ENCODE measurements at places on chromosomes 6 and 20. TPM values are rescaled to one million over a fixed set of nuclear protein-coding genes. Genes with fewer than 3 reads are reported as not detected.

DNA sequence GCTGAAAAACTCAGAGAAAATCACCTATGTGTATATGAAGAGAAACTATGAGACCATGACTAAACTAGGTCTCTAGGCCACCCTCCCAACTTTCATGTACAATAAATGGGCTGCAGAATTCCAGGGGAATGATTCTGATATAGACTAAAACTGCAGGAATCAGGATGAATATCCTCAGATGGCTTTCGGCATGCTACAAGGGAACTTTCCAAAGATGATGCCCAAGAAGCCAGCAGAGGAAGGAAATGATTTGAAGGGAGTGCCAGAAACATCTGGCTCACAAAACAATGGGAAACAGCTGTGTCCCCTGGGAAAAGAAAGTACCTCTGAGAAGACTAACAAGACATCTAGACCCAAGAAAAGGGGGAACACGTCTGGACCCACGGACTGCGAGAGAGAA is 41.1 kb downstream of the PLN start:
- H3K36me3 ChIP-seq: no peaks in the 10 kb centered on the region
- H3K4me1 ChIP-seq: peaks cover 73% of the 10 kb centered on the region
- no peak overlapping the region for H3K27ac ChIP-seq
- DNase-seq: no peak
- no peaks in the 10 kb centered on the region for H3K27me3 ChIP-seq
- H3K4me3 ChIP-seq: no peak overlapping the region

The OCSTAMP gene
- not detected for polyA plus RNA-seq

DNA sequence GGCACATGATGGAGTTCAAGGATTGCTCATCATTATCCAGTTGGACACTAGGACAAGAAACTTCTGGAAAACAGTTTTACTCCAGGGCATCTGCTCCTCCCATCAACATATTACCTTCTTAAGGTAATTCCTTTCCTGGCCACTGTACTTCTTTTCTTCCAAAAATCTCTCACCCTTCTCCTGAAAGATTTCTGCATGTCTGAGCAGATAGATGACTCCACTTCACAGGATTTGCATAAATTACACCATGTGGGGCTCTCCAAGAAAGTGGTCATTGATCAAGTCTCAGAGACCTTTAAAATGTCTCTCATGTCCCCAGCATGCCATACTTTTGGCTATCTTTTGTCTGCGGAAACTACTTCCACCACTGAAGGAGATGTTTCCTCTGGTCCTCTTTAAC is 103.2 kb upstream of the TNFAIP3 start:
- no peak overlapping the region for H3K27ac ChIP-seq
- H3K36me3 ChIP-seq: no peaks in the 10 kb centered on the region
- H3K4me3 ChIP-seq: no peak overlapping the region
- no peaks in the 10 kb centered on the region for H3K27me3 ChIP-seq

- H3K4me1 ChIP-seq: no peaks in the 10 kb centered on the region
- no peak for DNase-seq
Observed at GRCh38 chr6:18242062-18242851, 22.1 kb downstream of the DEK start.

DNA sequence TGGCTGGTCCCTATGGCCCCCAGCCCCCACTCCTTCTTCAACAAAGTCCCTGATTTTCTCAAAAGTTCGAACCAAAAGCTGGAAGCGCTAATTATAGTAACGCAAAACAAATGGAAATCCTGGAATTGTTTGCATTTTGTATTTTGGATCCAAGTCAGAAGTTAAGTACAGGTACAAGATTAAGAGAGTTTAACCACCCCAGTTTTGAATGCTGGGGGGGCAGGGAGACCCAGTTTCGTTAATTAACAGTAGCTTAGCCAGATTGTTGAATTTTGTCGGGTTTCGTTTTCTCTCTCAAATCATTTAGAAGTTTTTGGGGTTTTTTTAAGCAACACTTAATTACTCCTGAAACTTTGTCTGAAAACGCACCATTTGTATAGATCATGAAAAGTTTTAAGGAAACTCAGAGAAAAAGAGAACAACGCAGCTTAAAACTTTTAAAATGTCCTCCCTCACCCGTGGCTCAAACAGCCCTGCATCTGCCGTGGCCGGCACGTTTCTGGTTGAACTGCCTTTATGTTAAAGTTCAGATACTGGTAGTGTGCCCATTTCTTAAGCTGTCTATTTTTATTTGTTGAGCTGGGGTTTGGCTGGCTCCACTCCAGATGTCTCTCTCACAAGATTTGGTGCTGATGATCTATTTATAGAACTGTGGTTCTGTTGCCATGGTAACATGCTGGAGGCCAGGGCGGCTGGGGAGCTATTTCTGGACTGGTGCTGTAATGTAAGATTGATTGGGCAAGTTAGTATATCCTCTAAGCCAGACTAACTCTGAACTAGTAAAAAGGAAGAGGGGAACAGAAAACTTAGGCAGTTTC is 55.0 kb downstream of the GNAS start:
- peaks cover 48% of the 10 kb centered on the region for H3K4me1 ChIP-seq
- peak overlapping the region; percentile 88 for H3K27ac ChIP-seq
- peaks cover 7% of the 10 kb centered on the region for H3K36me3 ChIP-seq
- H3K4me3 ChIP-seq: peak overlapping the region; percentile 50

The PPARD gene
- polyA plus RNA-seq: 13.5 TPM

The PI3 gene
- polyA plus RNA-seq: 0.38 TPM

DNA sequence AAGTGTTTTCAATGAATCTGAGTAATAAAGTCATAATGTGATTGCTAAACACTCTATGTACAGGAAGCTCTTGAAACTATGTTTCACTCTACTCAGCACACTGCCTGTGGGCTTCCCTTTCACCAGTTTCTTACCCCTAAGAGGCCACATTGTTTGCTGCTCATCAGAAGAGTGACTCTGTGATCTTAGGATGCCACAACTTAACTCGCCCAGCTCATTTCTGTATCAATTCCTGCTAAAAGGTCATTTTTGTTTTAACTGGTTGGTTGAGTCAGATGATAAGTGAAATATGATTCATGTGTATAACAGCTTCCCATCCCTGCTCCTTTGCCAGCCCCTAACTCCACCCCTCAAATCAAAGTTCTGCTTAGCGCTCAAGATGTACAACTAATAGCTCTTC is 9.8 kb upstream of the NDUFAF4 start:
- H3K36me3 ChIP-seq: no peaks in the 10 kb centered on the region
- no peak overlapping the region for H3K27ac ChIP-seq
- no peaks in the 10 kb centered on the region for H3K4me1 ChIP-seq
- no peak overlapping the region for H3K4me3 ChIP-seq

DNA sequence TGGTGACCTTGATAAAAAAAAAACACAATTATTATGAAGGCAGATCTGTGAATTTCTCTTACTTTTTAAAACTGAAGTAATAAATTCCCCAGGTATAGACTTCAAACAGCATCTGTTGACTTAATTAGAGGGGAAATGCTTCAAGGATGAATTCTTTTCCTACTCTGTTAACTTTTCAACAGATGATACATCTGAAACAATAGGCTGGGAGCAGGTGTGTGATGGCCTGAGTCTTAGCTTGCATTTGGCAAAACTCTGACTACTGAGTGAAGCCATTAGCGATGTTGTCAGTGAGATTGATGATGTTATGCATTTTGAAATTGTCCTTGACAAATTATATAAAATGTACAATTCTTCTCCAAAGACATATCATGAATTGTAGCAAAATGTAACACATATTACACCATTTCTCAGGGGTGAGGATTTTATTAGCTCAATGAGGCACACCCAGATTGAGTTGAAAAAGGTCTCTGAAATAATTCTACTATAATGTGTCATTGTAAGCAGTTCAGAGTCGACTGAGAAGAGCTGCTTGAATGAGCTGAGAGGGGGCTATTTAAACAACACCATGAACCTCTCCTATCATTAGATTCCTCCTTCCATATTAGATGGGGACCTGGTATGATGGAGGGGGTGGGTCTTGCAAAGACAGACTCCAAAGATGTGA is 39.6 kb upstream of the OGFRL1 start:
- no peaks in the 10 kb centered on the region for H3K36me3 ChIP-seq
- H3K27ac ChIP-seq: peak overlapping the region; percentile 48
- H3K4me3 ChIP-seq: no peak overlapping the region
- DNase-seq: no peak

DNA sequence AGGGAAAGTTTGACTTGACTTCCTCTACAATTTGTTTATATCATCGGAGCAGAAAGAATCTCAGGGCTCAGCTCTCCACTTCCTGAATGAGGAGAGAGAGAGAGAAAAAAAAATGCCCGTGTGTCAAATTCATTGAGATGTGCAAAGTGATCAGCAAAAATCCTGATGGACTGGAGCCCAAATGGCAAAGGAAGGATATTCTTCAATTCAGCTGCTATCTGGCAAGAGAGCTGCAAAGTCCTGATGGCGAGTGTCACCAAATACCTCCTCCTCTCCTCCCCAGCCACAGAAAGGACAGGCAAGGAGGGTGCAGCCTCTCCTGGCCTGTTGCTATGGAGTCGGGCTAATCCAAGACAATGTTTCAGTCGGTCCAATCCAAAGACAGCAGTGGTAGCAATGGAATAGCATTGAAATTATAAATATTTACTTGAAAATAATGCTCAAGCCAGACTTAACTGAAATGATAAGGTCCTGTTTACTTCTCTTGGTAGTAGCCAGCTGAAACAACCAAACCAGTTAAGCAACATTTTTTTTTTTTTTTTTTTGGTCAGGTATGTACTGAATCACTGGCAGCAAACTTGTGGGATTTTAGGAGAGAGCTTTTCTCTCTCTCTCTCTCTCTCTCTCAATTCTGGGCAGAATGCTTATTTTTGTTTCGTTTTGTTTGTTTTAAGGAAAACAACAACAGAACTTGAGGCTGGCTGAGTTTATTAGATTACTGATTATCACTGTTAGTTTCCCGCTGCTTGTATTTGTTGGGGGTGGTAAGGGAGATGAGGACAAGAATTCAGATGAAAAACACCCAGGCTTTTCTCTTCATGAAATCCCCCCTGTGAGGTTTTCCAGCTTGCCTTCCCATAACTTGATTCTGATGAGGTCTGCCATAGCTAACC is 204.2 kb downstream of the BCAS1 start:
- peak overlapping the region; percentile 41 for H3K27ac ChIP-seq
- peaks cover 8% of the 10 kb centered on the region for H3K4me1 ChIP-seq
- no peaks in the 10 kb centered on the region for H3K27me3 ChIP-seq
- no peaks in the 10 kb centered on the region for H3K36me3 ChIP-seq

The SNHG17 gene
- 19.4 TPM for polyA plus RNA-seq

- H3K36me3 ChIP-seq: no peaks in the 10 kb centered on the region
- DNase-seq: no peak
- H3K4me3 ChIP-seq: no peak overlapping the region
- H3K4me1 ChIP-seq: no peaks in the 10 kb centered on the region
Observed at GRCh38 chr6:79307321-79308036, 73.0 kb upstream of the HMGN3 start.

DNA sequence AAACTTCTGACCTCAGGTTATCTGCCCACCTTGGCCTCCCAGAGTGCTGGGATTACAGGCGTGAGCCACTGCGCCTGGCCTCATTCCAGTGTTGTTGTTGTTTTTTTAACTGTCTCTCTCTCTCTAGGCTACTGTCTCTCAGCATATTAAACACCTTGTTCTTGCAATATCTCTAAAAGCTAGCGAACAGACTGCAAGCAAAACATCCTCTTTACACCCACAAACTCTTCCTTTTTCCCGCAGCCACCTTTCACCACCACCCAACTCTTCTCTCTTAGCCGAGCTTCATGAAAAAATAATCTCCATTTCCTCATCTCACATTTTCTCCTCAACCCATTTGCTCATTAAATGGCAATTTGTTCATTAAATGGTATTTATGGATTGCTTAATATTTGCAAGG is 45.5 kb downstream of the SGK1 start:
- no peak overlapping the region for H3K27ac ChIP-seq
- no peaks in the 10 kb centered on the region for H3K27me3 ChIP-seq
- no peak for DNase-seq
- H3K4me1 ChIP-seq: no peaks in the 10 kb centered on the region
- H3K36me3 ChIP-seq: no peaks in the 10 kb centered on the region
- no peak overlapping the region for H3K4me3 ChIP-seq

Measured in psoas muscle (tissue), 8 donors.